ENCODE measurements at places on chromosomes 5 and 9. TPM values are rescaled to one million over a fixed set of nuclear protein-coding genes. Genes with fewer than 3 reads are reported as not detected.

The OBP2B gene
- total RNA-seq, result not detected

GRCh38 chr9:84829471-84829870, 159.9 kb downstream of the NTRK2 start:
- no peaks in the 10 kb centered on the region for H3K27me3 ChIP-seq
- no peaks in the 10 kb centered on the region for H3K4me1 ChIP-seq
- no peak for DNase-seq
- H3K27ac ChIP-seq, result no peak overlapping the region
- H3K4me3 ChIP-seq, result no peak overlapping the region

GRCh38 chr9:15140051-15140450, 167.0 kb downstream of the TTC39B start:
- H3K27me3 ChIP-seq, result no peaks in the 10 kb centered on the region
- H3K36me3 ChIP-seq, result no peaks in the 10 kb centered on the region
- DNase-seq, result no peak

The CKMT2 gene
- 2.1 TPM for total RNA-seq

The GAS1 gene
- total RNA-seq, result 4.2 TPM

Data from esophagus squamous epithelium (tissue), 5 donors.